ENCODE measurements at places on chromosomes 6 and 20.

GRCh38 chr20:39751557-39752137 lies 789.5 kb downstream of the DHX35 start:
- DNase-seq, result no peak

GRCh38 chr6:41446907-41447545 lies 99.2 kb upstream of the FOXP4 start:
- no peak for DNase-seq

GRCh38 chr6:113464960-113465359 lies 392.2 kb upstream of the MARCKS start:
- DNase-seq, result no peak

GRCh38 chr6:7730784-7731227 lies 4.9 kb downstream of the BMP6 start:
- DNase-seq, result peak; percentile 29

DNA sequence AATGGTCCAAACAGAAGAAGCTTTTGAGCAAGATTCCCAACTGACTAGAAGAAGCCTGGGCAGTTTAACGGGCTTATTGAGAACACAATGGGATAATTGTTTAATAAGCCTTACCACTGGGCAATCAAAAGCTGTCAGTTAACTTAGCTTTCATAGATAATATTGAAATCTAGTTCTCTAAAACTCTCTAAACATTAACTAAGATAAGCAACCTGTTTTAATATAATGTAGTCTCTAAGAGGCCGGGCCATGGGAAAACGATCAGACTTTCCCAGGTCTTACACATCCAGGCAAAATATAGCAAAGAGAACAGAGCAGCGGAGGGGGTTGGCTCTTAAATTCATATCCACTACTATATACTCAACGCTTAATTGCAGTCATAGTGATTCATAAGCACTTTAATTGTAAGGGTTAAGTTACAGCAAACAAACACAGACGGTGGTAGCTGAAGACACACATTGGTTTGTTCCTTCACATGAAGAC lies 128.0 kb upstream of the FAM83B start:
- DNase-seq, result no peak

DNA sequence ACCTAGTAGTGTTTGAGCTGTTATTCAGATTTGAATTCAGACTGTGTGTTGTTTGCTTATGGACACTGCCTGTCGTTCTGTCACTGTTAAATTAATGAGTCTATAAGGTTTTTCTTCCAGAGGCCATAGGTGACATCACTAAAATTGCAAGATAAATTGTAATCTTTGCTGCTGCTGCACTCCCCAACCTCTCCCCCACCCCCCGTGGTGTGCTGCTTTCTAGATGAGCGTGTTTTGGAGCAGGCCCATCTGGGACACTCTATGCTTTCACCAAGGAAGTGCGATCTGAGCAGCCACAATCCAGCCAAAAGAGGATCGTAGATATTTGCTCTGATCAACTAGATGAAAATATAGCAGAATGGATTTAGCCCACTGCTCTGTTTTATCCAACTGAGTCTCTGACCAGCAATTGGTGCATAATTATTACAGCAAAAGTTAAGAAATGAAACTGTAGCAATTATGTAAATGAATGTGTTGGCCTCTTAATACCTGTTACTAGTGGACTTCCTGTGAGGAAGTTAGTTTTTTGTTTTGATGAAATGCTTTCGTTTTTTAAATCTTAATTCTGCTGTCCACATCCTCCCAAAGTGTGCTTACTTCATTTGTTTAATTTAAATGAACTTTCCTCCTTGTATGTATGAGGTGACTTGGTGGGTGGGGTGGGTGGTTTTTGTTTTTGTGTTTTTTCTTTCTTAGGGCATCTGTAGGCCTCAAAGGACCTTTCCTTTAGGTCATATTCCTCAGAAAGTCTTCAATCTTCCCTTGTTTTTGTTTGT lies 58.1 kb downstream of the RPRD1B start:
- no peak for DNase-seq

- no peak for DNase-seq
Observed at GRCh38 chr6:135181333-135182070, 394 bp downstream of the MYB start.

GRCh38 chr6:45369870-45370269 lies 7.9 kb downstream of the SUPT3H start:
- no peak for DNase-seq

- no peak for DNase-seq
Observed at GRCh38 chr6:7731294-7731693, 5.4 kb downstream of the BMP6 start.
